ENCODE measurements at places on chromosomes 5 and 9.

GRCh38 chr9:84667571-84668195 is 1.8 kb upstream of the NTRK2 start:
- DNase-seq = no peak

DNA sequence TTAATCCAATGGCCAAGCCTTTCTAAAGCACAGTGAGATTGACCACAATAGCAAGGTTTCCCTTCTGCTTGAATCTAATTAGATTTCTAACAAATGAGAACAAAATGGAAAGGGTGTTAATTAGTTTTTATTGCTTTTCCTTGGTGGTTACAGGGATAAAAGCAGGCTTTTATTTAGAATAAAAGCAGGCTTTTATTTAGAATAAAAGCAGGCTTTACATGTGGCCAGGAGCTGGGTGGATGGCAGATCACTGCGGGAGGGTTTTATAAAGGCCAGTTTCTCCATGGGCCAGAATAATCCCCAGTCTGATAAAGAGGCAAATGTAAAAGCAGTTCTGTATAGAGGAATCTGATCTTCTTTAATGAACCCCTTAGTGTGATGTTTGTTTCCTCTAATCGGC is 470.2 kb downstream of the TMEM232 start:
- DNase-seq = no peak

DNA sequence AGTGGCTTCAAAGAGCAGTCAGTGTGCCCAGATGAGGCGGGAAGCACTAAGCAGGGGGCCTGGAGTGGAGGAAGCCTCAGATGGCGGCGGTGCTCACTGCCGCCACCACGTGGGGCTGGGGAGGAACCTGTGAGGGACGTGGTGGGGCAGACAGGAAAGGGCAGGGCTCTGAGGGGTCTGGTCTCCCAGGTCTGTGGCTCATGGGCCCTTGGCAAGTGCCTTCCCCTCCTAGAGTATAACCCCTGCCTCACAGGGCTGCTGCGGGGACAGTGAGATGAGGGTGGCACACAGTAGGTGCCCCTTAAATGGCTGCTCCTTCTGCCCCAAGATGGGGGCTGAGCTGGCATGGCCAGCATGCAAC is 26.6 kb downstream of the NR5A1 start:
- DNase-seq = no peak

DNA sequence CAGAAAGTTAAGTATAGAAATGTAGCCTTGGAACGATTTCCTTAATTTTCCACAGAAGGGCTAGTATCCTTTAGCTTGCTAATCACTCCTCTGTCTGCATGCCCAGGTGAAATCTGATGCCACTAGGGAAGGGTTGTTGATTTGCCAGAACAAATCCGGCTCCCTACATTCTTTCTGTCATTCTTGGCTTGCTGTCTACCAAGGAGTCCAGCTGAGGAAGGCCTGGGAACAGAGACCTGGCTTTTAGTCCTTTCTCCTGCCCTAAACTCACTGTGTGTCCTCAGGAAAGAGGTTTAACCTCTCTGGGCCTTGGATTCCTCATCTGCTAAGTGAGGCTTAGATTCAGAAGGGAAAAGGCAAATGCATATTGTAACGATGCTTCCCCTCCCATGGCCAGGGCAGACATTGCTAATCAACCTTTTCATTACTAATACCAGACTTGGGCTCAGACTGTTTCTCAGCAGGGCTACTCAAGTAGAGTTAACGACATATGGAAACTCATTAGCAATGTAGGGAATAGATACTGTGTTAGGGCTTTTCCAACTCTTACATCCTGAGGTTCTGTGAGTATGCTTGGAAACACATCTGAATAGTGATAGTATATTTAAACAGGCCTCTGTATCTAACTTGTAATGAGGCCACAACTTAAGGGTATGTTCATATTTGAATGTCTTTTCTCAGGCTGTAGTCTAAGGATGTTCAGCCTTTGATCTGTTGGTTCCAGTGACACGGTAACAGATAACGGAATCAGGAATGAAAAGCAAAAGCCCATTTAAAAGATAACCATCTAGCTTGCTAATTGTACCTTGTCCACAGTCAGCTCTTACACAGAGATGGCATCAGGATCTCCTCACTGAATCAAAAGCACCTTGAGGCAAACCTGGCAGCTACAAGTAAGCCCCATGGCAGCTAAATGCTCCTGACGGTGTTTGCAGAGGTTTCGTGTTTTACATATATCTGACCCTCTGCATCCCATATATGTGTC is 4.1 kb downstream of the GALNT10 start:
- DNase-seq = no peak

DNA sequence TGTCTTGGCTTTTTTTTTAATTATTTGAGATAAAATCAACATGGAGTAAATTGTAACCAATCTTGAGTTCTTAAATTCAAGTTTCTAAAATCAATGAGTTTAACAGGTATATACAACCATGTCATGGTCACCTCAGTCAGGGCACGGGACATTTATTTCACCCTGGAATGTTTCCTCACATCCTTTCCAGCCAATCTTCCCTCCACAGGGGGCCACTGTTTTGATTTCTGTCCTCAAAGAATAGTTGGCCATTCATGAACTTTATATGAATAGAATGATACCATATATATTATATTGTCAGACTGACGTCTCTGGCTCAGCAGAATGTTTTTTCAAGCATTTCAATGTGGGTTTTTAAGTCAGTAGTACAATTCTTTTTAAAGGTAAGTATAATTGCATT is 806 bp downstream of the ZNF474 start:
- DNase-seq = no peak

DNA sequence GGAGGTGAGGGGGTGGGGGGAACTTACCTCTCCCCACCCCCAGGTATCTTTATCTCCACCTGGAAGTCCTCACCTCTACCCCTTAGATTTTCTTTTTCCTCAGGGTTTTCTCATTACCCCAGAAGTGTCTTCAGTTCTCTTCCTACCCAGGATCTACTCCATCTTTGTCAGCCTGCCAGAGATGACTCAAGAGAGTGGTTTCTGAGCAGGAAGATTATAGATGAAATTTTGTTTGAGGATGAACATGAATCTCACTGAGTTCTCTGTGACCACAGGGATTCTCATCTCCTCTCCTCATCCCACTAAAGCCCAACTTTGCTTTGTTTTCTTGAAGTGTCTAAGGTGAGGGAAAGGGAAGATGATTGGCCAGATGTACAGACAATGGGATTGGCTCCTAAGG is 5.2 kb upstream of the HINT2 start:
- DNase-seq = no peak

GRCh38 chr9:76542360-76542759 is 83.4 kb downstream of the GCNT1 start:
- no peak for DNase-seq

- DNase-seq = no peak
Measured at GRCh38 chr9:26264709-26265601, 586.7 kb upstream of the TUSC1 start.

DNA sequence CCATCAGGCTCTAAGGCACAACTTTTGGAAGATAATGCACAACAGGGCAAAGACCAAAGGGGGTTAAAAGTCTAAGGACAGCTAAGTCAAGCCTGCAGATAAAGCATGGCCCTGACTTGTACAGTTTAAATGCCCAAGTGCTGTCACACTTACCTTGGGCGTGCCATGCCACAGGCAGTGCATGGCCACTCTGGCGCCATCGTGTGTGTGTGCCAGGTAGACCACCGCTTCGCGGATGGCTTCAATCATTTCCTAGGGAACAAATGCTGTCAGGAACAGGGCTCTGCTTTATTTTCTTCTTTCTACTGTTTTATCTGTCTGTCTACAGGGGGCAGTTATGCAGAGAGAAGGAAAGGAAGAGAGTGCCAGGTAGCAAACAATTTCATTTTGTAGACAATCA is 19.3 kb downstream of the PUM3 start:
- DNase-seq = no peak

GRCh38 chr5:74992791-74993190 is 59.6 kb downstream of the GCNT4 start:
- no peak for DNase-seq

DNA sequence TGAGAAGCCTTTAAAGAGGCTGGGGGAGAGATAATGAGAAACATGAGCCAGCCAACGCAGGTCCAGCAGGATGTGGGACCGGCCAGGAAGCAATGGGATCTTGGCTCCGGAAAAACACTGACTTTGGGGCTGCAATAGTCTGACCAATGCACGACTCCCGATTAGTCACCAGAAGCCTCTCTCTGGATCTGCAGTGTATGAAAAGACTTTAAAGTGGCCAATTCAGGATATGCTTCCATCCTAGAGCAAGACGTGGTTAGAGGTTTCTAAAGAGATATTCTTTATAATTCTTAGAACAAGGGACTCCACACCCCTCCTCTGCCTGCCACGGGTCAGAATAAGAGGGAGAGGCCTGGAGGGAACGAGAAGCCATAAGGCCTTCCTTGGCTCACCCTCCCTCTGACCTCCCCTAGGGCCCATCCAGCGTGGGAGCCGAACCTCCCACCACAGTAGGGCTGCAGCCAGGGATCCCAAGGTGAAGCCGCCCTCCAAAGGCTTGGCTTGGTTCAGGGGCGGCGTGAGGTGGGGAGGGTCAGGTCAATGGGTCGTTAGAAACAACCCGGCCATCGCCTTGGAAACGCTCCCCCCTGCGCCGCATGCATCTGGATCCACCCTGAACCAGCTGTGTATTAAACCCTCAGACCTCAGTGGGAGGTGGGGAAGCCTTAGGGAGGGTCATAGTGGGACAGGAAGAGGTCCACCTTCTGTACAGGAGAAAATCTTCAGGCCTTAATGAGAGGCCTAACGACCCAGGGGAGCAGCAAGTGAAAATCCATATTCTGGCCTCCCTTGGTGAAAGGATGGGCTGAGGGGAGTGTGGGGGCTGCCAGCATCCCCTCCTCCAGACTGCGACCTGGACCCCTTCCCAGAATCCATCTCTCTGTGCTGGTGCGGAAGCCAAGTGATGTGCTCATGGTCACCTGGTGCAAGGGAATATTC is 11.1 kb downstream of the FGF1 start:
- DNase-seq = no peak

- no peak for DNase-seq
Measured at GRCh38 chr5:135890296-135890695, 5.3 kb downstream of the IL9 start.

GRCh38 chr9:127534931-127535330 is 77.1 kb upstream of the STXBP1 start:
- no peak for DNase-seq

DNA sequence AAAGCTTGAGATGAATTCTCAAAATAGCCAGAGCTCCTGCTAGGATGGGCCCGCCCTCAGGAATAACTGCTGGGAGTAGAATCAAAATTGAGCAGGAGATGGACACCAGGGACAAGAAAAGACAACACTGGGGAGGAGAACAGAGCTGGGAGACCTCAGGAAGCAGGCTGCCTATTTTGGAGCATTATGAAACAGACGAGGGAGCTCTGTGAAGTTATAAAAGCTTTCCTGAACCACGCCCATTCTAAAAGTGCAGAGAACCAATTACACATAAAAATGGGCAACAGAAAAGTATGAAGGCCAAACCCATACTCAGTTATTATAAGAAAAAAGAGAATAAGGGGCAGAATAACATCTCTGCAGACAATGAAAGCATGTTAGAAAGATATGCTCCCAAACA is 213.9 kb upstream of the TRPC7 start:
- no peak for DNase-seq

DNA sequence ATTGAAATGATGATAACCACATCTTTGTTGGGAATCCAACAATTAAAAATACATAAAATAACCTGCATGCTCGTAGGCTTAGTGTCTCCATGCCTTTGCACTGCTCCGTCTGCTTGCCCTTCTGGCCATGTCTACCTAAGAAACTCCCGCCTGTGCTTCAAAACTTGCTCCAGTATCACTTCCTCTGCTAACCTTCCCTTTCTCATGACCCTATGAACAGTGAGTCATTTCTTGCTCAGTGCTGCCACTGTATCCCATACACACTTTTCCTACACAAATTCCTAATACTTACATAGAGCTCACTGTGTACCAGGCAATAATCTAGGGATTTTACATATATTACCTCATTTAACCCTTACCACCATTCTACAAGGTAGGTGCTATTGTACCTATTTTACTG is 33.5 kb downstream of the TMEM245 start:
- DNase-seq = no peak

GRCh38 chr5:77645158-77645994 is 6.9 kb upstream of the OTP start:
- no peak for DNase-seq

- DNase-seq = no peak
Measured at GRCh38 chr5:137333928-137334327, 165.2 kb downstream of the SPOCK1 start.

DNA sequence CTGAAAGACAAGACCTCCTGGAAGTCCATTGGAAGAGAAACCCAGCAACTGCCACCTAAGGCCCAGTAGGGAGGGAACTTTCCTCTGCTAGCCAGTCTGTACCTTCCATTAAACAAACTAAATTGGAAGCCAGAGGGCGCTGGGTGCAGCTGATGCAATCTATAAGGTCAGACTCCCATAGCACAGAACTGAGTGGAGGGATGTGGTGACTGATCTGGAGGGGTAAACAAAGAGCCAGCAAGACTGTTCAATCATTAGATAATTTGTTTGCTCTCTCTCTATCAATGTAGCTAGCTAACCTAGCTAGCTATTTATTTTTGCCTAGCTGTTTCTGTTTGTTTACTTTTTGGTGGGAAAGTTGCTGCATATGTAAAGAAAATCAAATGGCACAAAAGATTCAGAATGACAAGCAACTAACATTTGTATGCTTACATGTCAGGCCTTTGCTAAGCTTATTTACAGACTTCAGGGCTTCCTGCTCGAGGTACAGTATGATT is 291.8 kb upstream of the DAB2 start:
- DNase-seq = no peak

DNA sequence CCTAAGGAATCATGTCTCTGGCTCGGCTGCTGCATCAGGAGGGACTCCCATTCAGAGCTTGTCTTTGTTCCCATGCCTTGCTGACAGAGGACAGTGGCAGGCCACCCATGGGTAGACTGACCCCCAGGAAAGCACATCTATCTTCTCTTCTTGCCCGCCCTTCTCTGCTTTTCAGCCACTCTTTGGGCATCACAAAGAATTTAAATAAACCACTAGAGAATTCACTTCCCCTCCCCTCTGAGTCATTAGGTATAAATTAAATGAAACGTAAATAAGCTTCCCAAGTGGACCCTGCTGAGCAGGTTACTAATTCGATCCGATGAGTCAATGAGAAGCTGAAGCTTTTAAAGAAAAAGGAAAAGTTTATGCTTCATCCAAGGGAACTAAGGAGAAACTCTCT is 97.0 kb downstream of the DRD1 start:
- no peak for DNase-seq

- DNase-seq = no peak
Measured at GRCh38 chr9:3444016-3444415, 81.8 kb downstream of the RFX3 start.

- DNase-seq = no peak
Measured at GRCh38 chr9:94802251-94802650, 75.8 kb downstream of the AOPEP start.

- no peak for DNase-seq
Measured at GRCh38 chr5:143801252-143801939, 10.6 kb upstream of the HMHB1 start.

DNA sequence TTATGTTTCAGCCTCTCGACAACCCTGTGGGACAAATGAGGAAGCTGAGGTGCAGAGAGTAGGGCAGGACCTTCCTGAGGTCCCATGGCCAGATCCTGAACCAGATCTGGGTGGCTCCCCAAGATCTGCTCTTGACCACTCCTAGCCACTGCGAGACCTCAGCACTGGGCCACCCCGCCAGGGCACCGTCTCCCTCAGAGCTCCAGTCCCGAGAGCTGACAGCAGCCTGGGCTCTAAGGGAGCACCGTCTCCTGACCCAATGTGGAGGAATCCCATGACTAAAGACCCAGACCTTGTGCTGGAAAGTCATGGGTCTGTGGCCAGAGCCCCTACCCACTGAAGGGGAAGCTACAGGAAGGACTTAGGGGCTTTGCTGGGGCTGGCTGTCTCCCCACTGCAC is 4.5 kb upstream of the LMX1B start:
- no peak for DNase-seq
